ENCODE measurements at places on chromosomes 5 and 9. TPM values are rescaled to one million over a fixed set of nuclear protein-coding genes. Genes with fewer than 3 reads are reported as not detected.

GRCh38 chr5:77842243-77842642, 66.1 kb upstream of the TBCA start:
- no peak for DNase-seq

GRCh38 chr5:78841767-78842166, 143.3 kb downstream of the ARSB start:
- no peak for DNase-seq

- DNase-seq = no peak
Observed at GRCh38 chr9:95595721-95596295, 79.0 kb upstream of the PTCH1 start.

- DNase-seq = no peak
Observed at GRCh38 chr9:100370064-100370723, 17.5 kb upstream of the TEX10 start.

GRCh38 chr5:128155776-128156175, 72.2 kb downstream of the SLC12A2 start:
- DNase-seq = no peak

The EXOSC3 gene
- 14.0 TPM for total RNA-seq

The PLAC8L1 gene
- total RNA-seq = not detected
